Stimulated activated CD8-positive, alpha-beta memory T cell treated with anti-CD3 and anti-CD28 coated beads, Interleukin-12 subunit alpha, Interleukin-12 subunit beta, amount 100 ng/mL, for 1 hour (primary cell): ENCODE measurements at places on chromosomes 2 and 18.

GRCh38 chr2:219453671-219454590 is 19.3 kb downstream of the SPEG start:
- no peak for DNase-seq

- DNase-seq, result no peak
These were observed 449 bp upstream of the ATRAID start for GRCh38 chr2:27211241-27211942.

DNA sequence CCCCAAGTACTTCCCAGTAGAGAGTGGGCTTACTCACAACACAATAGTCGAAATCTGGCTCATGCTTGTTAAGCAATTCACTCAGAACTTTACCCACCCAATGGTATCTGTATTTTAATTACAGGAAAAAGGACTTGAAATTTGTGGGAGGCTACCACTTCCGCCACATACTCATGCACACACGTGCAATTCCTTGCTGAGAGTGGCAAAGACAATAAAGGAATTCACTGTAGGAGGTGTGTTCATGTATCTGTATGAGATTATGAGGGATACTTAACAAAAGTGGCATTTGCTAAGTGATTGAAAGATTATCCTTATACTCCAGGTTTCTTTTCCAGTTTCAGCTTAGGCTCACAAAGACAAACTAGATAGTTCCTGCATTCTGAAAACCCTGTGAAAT is 14.9 kb upstream of the LYPD6 start:
- DNase-seq, result no peak

- DNase-seq, result no peak
These were observed 19.2 kb upstream of the TANK start for GRCh38 chr2:161141033-161141432.

GRCh38 chr2:138034536-138034935 is 70.3 kb downstream of the HNMT start:
- no peak for DNase-seq

DNA sequence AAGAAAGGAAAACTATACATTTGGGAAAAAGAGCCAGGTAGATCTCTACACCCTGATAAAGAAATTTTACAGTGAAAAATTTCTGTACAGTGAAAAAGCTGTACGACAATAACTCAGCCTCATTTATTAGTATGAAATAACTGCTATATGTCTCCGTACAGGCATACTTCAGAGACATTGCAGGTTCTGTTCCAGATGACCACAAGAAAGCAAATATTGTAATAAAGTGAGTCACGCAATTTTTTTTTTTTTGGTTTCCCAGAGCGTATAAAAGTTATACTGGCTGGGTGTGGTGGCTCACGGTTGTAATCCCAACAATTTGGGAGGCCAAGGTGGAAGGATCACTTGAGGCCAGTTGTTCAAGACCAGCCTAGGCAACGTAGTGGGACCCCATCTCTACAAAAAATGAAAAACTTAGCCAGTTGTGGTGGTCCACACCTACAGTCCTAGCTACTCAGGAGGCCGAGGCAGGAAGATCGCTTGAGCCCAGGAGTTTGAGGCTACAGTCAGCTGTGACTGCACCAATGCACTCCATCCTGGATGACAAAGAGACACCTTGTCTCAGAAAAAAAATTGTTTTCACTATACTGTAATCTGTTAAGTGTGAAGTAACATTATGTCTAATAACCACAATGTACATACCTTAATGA is 28.2 kb upstream of the AMMECR1L start:
- no peak for DNase-seq

DNA sequence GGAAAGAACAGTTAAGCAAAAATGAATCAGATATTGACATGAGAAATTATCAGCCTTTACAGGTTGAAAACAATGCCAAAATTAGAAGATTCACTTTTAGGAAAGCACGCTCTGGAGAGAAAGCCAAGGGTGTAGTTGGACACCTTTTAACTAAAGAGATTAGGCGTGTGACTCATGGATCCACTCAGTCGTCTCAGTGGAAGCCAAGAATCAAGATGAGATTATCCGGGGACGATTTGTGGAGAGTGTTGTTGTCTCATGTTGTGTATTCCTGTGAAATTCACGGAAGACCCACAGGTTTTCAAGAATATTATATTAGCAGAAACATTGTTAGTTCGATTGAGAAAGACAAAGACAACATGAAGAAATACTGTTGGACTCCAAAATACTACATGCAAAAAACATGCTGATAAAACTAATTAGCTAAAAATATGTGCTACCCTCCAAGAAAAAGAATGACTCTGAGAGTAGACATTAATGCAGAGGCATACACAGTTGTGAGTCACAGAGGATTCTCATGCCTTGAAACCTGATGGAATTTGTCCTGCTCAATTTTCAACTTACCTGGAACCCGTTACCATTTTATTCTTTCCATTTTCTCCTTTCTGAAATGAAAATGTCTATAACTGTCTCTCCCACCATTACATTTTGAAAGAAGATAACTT is 192.1 kb upstream of the RND3 start:
- no peak for DNase-seq

DNA sequence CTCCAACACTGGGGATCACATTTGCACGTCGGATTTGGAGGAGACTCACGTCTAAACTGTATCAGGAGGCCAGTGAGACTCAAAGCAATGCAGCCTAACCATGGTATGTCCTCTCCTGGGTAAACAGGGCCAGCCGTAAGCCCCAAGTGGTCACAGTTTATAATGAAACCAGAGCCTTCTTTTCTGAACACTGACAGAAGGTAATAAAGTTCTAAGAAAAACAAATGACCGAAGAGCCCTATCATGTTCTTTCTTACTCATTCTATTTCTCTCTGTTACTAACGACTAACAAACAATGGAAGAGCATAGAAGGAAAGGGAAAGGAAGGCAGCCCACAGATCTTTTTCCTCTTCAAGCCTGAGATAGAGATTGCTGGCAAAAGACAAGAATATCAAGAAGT is 796.8 kb upstream of the SOX11 start:
- DNase-seq, result no peak

GRCh38 chr2:215624423-215624829 is 188.6 kb upstream of the FN1 start:
- no peak for DNase-seq

GRCh38 chr2:128640166-128640844 is 321.6 kb upstream of the HS6ST1 start:
- no peak for DNase-seq
